ENCODE measurements at places on chromosomes 1 and 21.
A peak's percentile ranks its signal among the peaks of the same experiment; 100 is the strongest.

DNA sequence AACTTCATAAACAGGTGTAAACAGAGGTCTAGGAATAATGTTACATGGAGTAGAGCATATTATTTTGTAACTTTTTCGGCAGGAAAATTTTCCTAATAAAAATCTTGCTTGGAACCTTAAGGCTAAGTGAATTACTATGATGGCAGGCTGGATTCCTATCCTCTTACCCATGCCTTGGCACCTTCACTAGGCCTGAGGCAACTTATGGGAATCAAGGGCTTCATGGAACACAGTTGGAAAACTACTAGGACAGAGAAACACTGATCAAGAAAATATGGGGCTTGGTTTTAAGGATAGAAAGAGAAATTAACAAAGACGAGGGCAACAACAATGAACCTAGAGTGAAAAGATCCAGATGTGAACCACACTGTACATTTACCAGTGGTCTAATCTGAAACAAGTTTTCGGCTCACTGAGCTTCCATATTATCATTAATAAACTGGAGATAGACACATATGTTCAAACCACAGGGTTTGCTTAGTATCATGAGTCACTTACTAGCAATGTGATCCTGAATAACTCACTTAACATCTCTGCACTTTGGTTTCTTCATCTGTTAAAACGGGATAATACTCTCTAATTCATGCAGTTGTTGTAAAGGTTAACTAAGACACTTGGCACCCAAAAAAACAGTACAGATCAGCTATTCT lies 68.5 kb downstream of the GPATCH2 start:
- no peak for DNase-seq

GRCh38 chr1:203638950-203639349 lies 12.3 kb downstream of the ATP2B4 start:
- DNase-seq: peak; percentile 68

DNA sequence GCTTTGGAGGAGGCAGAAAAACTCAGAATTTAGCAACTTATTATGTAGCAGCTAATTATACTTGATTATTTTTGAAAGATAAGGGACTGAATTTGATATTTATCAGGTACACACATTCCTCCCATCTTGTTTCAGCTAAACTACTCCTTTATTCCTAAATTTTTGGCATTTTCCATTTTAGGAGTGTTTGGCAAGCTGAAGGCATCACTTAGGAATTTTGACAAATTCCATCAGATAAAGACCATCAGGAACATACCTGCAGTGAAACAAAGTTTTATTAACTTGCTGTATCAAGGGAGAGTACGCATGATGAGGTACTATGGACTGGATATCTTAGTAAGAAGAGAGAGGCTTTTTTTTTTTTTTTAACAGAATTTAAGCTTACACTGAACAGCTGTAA lies 1092.2 kb downstream of the PLA2G4A start:
- no peak for DNase-seq

DNA sequence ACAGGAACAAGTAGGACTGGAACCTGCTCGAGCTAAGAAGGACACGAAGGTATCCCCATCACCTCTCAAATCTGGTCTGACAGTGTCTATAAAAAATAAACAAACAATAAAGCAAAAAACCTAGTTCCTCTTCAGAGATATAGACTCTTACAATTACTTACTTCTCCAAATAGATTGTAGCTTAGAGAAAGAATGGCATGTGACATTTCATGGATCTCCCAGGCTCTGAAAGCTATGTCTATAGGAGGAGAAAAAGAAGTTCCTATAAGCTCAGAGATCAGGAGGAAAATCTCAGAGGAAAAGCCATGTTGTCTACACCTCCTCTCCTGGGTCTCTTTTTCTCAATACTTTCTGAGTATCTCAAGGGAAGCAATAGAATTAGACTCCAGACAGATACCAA lies 12.3 kb upstream of the OR10J5 start:
- DNase-seq: no peak

GRCh38 chr21:44566403-44566802 lies 7.1 kb upstream of the KRTAP10-4 start:
- no peak for DNase-seq

DNA sequence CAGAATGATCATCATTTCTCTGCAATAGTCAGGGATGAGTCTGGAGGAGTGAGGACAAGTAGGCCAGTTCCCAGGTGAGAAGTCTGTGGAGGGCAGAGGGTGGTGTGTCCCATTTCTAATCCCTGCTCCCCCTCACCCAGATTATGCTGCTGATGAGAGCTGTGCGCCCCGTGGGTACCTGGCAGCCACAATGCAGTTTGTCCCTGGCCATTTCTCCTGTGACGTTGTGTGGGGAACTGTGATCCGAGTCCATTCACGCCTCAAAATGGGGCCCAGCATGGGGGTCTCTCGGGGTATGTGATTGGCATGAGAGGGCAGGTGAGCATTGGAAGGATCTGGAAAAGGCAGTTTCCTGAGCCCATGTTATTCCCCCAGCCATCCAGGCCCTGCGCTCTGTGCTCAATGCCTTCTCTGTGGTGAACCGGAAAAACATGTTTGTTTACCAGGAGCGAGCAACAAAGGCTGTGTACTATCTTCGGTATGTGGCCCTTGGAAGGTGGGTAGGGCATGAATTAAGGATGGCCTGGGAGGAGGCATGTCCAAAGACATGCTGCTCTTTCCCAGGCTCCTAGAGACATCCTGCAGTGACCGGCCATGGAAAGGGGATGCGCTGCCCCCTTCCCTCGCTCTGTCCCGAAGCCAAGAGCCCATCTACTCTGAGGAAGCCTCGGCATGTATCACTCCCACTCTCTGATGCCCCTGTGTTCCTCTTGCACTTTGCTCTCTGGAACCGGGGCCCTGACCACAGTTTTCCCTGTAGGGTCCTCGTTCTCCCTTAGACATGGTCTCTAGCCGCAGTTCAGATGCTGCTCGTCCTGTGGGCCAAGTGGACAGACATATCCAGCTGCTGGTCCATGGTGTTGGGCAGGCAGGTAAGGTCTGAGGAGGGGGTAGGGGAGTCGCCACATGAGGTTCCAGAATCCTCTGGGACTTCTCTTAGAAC lies 16.4 kb downstream of the HYI start:
- DNase-seq: no peak

GRCh38 chr1:92747735-92748134 lies 37.2 kb downstream of the EVI5 start:
- DNase-seq: no peak

DNA sequence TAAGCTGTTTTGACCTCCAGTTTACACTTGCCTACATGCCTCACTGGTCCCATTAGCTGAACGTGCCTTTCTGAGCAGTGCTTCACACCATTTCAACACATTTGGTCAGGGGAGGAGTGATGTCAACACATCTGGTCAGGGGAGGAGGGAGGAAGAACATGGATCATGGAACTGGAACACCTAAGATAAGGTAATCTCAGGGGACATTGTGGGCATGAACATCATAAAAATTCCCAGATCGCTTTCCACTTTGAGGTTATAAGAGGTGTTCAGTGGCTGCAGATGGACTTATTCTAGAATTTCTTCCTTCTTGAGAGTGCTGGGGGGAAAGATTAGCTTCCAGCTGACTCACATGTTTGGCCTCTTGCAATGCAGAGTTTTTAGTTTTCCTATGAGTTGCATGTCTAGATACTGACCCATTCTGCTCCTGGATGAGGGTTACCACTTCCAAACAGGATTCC lies 2.0 kb downstream of the QSOX1 start:
- DNase-seq: no peak

GRCh38 chr1:61083013-61083806 lies 849 bp downstream of the NFIA start:
- DNase-seq: no peak

- no peak for DNase-seq
Measured at GRCh38 chr1:62849031-62849430, 65.1 kb downstream of the ATG4C start.

DNA sequence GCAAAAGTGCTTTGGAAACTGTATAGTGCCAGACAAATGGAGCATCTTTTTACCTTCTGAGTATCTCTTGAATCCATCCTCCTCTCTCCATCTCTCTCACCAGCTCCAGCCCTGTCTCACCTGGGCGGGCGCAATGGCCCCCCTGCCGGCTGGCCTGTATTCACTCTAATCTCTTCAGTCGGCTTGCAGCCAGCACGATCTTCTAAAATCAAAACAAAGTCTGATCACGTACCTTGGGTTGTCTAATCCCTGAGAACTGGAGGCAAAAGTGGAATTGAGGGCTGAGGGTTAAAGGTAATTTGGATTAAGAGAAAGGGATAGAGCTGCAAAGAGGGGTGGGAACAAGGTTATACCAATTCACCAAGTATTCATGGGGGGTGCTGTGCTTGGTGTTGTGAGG lies 46.0 kb upstream of the LRRN2 start:
- DNase-seq: no peak

GRCh38 chr1:243559575-243560162 lies 290.4 kb downstream of the AKT3 start:
- DNase-seq: peak; percentile 19

DNA sequence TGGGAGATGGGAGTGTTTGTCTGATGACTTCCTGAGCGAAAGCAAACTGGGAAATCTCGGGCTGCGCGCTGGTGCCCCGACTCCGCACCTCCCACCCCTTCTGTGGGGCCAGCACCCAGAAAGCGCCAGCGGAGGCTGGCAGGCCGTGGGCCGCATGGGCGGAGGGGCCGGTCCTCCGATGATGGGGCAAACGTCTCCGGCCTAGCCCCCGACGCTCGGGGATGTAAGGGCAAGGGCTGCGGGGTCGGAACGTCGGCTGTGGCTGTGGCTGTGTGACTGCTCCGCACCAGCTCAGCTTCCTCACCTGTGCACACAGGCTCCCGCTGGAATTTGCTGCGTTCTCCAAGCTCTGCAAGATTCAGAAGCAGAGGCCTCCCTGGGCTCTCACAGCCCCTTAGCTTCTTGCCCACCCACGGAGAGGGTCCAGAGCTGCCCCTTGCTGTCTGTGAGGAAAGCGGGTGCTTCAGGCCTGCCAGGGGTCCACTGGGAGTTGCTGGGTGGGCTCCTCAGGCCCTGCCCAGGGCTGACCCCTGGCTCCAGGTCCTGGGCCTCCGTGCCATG lies 35.0 kb downstream of the COL18A1 start:
- DNase-seq: no peak

- no peak for DNase-seq
Measured at GRCh38 chr1:6330410-6330911, 63.1 kb downstream of the ACOT7 start.

GRCh38 chr1:183319051-183319450 lies 99.1 kb downstream of the NMNAT2 start:
- no peak for DNase-seq

DNA sequence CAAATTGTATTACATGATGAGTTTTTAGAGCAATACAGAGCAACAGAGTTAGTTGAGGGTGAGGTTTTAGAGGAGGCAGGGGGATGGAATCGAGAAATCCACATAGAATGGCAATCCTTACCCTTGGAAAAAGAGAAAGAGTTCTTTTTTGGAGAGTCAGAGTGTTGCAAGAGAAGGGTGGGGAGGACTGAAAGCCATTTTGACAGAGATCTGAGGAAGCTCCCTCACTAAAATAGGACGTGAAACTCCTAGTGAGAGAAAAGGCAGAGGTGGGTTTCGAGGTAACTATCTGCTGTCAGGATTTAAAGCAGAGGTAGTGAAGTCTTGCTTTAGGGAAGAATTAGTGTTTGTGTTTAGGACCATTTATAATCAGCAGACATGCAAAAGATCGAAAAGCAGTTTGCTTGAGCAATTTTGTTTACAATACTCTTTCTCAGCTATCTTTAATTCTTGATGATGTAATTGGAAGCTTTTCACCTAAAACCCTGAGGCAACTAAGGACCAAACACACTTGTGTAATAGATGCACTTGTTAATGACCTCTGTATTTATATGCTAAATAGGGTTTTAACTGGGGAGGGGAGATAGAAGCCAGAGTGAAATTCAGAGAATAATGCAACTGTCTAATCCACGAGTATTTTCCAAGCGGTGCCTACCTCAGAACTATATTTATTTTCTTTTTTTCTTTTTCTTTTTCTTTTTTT lies 20.0 kb downstream of the ADAMTS5 start:
- no peak for DNase-seq

- no peak for DNase-seq
Measured at GRCh38 chr1:109472779-109473178, 6.4 kb downstream of the SYPL2 start.

DNA sequence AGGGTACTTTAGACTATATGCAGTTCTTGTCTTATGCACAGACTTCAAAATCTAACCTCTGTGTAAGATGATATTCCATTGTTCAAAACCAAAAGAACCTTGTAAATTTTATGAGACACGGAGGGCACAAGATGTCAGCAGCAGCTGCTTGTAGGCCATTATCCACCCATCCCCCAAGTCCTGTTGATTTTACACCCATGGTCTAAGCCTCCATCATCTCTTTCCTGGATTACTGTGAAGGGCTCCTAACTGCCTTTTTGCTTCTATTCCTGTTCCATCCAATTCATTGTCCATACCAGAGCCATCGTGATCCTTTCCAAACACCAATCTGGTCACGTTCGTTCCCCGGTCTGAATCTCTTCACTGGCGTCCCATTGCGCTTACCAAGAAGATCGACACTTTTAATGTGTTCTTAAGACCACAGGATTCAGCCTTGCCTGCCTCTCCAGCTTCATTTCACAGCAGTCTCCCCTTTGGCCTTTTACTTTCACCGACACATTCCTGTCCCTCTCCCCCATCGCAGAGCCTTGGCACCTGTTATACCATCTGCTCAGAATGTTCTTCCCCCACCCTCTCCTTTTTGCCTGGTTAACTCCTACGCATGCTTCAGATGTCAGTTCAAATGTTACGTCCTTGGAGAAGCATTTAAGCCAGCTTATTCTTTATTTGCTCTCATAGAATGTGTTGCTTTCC lies 107.3 kb upstream of the POU3F1 start:
- peak; percentile 100 for DNase-seq

GRCh38 chr1:226945106-226945857 lies 5.2 kb downstream of the COQ8A start:
- no peak for DNase-seq

GRCh38 chr1:8666389-8667167 lies 150.9 kb downstream of the RERE start:
- no peak for DNase-seq

- DNase-seq: no peak
Measured at GRCh38 chr1:155695072-155695471, 6.2 kb downstream of the DAP3 start.

- DNase-seq: no peak
Measured at GRCh38 chr21:15250384-15250783, 185.6 kb upstream of the NRIP1 start.

DNA sequence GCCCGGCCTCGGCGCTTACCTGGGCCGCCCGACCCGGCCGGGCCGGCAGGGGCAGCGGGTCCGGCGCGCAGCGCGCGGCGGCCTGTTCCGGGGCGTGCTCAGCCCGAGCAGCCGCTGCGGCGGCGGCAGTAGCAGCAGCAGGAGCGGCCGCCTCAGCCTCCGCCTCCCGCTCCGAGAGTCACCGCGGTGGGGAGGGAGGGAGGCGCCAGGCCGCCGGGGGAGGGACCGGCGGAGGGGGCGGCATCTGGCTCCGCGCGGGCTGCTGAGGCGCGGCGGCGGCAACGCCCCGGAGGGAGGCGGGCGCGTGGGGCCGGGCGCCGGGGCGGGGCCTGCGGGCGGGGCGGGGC lies at the start of gene CTNNBIP1:
TSS of gene CTNNBIP1 (minus strand) at position 194 of the 347 bp plus-strand sequence. CDS start 38,205 bp downstream, outside the sequence.
- DNase-seq: no peak

- peak; percentile 9 for DNase-seq
Measured at GRCh38 chr1:108570128-108570527, 10.2 kb downstream of the EEIG2 start.
